ENCODE measurements at places on chromosomes 4 and X.

DNA sequence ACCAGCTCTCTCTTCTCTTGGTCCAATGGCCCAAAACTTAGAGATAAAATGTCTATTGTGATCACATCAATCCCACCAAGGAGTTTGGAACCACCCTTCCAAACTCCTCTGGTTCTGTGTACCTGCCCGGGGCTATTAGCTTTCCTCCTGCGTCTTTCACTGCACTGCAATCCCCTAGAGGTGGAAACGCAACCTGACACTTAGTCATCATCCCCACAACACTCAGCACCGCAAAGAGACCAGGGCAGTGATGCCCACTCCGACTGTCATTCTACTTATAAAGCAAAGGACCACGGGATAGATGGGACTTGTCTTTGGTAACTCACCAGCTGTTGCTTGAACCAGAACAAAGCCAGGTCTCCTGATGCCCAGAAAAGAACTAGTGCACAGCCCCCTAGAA is 22.0 kb downstream of the AFAP1 start:
- no peak for DNase-seq

DNA sequence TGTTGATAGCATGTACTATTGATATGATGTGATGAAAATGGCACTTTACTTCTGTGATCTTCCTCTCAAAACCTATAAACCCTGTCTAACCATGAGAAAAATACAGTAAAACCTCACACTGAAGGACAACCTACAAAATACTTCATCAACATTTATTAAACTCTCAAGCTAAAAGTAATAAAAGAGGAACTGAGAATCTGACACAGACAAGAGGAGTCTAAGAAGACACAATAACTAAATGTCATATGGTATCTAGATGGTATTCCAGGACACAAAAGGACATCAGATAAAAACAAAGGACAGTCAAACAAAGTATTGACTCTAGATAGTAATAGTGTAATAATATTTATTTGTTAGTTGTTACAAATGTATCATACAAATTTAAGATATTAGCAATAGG is 655.3 kb downstream of the SH3BGRL start:
- DNase-seq = no peak

DNA sequence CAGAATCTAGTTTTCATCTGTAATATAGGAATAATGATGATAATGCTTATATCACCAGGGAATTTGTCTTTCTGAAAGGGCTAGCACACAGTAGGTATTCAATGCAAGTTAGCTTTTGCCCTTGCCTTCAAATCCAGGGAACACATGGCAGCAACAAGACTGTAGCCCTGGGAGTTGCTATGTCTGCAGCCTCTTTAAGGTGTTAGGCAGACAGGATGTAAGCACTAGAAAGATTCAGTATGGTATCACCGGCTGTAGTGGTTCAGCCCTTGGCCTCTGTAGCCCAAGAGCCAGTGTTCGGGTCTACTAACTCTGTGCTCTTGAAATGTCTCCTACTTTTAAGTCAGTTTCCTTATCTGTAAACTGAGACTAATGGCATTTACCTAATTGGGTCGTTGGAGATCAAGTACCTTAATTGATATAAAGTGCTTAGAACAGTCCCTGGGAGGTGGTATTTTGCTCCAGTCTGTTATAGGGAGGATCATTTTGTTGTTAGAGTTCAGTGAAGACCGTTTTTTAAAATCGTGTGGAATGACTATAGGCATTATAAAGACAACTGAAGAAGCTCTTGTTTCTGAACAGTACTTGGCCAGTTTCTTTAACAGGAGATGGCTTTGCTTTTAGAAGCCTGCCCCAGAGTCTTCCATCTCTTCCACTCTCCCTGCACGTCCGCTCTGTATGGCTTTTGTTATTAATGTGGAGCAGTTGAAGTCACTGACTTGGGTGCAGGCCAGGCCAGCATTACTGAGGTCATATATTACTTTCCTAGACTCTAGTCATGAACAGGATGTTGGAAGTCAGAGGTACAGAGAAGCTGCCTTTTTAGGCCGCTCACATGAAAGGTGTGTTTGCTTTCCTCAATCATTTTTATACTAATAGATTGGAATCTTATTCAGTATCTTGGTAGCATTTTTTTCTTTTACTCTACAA is 44.8 kb downstream of the GAB1 start:
- peak; percentile 87 for DNase-seq

- no peak for DNase-seq
These were observed 1067.5 kb downstream of the PCDH7 start for GRCh38 chr4:31787701-31788100.

- DNase-seq = peak; percentile 83
These were observed 31.1 kb downstream of the ACOX3 start for GRCh38 chr4:8409264-8410065.

DNA sequence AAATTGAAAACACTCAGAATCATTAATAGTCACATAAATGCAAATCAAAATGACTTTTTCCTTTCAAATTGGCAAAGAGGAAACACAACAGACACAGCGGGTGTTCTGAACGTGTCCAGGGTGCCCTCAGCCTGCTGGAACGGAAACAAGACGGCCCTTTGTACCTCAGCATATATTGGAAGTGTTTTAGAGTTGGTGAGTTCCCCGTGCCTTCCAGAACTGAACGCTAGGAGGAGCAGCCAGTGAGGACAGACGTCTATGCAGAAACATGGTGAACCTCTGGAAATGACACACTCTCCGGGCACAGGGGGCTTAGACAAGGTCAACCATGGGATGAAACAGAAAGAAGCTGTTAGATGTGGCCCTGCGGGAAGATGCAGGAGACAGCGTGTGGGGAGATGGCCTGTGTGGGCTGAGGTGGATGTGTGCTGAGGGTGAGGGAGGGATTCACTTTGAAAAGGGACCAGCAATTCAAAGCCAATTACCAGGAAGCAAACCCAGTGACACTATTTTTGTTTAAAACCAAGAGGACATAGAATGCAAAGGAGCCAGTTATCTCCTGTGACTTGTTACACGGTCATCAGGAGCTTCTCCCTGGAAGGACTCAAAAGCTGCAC is 40.4 kb downstream of the RNF212 start:
- no peak for DNase-seq

DNA sequence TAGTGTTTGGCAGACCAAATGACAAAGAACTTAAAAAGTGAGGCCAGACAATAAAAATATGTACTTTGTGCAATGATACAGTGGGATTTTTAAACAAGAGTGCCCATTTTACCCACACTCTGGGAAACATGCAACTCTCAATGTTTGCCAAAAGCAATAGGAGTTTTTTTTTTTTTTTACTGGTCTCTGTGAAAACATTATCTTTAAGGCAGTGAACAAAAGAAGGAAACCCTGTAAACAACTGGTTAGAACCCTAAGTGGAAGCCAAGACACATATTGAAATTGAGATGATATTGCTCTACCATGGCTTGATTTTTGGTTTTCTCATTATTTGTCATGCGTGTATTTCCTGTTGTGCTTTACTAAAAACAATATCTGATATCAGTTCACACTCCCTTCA is 67.2 kb upstream of the PPP3CA start:
- DNase-seq = no peak

GRCh38 chr4:107497054-107497453 is 223.0 kb downstream of the PAPSS1 start:
- no peak for DNase-seq

DNA sequence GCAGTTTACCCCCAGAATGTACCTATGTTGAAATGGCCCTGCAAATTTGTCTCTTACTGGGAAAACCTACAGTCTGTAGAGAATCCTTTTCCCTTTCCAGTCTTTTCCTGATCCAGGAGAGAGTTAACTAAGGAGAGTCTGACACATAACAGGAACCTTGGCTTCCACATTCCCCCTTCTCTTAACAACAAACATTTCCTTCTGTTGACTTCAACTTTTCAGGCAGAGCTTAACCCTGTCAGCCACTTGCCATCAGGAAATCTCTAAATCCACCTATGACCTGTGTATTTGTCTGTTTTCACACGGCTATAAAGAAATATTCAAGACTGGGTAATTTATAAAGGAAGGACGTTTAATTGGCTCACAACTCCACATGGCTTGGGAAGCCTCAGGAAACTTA is 45.6 kb upstream of the GPR78 start:
- no peak for DNase-seq

DNA sequence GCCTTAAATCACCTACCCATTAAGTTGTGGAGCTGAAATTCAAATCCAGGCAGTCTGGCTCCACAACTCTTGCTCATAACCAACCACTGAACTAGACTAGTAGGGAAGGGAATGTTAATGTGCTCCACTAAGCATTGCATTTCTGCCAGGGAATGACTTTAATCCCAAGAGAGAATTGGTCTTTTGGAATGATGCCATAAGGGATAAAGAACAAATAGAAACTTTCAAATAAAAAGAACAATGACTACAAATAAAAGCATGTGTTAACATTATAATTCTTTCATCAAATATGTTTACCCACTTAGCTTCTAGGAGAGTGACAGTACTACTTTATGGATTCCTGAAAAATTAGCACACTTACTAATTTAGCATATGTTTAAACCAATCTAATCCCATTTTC is 905.9 kb downstream of the CENPC start:
- no peak for DNase-seq

DNA sequence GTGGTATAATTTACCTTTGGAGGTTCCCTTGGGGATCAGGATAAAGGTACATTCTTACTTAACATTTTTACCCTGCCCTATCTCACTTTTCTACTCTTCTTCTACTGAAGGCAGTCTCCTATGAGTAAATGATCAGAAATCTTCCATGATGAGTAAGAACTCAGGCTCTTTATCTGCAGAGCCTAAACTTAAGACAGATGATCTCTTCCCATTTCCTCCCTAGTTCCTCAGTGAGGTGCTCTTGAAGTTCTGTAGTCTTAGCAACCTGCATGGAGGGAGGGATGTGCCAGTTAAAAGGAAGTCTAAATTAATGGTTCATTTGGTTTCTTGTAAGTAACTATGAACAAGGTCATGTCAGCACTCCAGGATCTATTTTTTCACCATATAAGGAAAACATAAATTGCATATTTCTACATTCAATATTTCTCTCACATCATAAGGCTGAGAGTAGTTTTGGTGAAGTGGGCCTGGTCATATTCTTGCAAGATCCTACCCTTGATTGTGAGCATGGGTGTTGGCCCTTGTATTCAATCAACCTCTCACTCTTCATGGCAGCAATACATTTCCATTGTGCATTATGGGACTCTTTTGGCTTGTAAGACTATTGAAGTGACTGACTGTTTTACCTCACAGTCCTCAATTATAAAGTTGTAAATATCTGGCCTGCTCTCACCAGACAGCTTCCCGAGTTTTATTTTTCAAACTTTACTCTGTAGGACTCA is 295.5 kb downstream of the SLC7A11 start:
- no peak for DNase-seq

- no peak for DNase-seq
These were observed 633.0 kb upstream of the FAM241A start for GRCh38 chr4:111512081-111512783.

- DNase-seq = no peak
These were observed 64.8 kb downstream of the KIF4A start for GRCh38 chrX:70354716-70355115.

- no peak for DNase-seq
These were observed 1499.3 kb downstream of the PCDH7 start for GRCh38 chr4:32219306-32220075.

DNA sequence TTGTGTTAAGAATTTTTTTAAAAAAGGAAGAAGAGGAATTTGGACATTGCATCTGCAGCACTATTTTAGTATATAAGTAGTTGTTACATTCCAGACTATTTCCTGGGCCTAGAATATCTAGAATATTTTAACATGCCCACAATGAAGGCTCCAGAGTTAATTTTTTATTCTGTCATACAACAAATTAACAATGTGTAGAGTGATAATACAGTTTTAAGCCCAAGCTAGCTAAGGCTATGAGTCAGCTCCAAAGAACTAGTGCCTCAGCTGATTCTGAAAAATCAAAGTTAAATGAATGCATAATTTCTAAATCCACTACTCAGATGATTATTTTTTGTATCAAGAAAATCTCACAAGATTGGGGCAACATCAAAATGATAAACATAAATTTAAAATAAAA is 231.4 kb downstream of the PRDM5 start:
- no peak for DNase-seq

DNA sequence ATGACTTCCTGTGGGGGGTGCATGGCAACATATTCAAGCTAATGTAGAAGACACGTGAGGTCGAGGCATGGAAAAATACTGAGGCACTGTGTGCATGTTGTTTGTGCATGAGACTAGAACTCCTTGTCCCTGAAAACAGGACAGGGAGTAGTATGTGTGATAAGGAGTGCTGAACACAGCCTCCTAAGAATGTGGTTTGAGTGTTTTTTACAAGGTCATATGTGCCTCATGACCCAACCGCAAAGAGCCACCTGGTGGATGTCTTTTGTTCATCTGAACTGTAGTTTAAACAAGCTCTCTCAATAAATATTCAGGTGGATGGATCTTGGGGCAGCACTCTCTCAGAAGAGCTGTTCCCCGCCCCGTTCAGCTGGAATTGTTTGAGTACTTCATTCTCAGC is 226.6 kb downstream of the NLGN4X start:
- no peak for DNase-seq

- no peak for DNase-seq
These were observed 42.7 kb upstream of the CLNK start for GRCh38 chr4:10727140-10727880.

- DNase-seq = no peak
These were observed 132.3 kb upstream of the VCX3A start for GRCh38 chrX:6667048-6667768.

DNA sequence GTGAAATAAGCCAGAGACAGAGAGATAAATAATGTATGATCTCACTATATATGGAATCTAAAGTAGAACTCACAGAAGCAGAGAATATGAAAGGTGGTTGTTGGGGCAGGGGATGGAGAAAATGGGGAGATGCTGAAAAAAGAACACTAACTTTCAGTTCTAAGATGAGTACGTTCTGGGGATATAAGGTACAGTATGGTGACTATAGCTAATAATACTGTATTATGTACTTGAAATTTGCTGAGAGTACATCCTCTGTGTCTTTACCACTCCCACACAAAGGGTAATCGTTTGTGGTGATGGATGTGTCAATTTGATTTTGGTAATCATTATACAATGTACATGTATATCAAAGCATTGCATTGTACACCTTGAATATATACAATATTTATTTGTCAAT is 6.6 kb downstream of the FBXL5 start:
- no peak for DNase-seq

- DNase-seq = no peak
These were observed 17.0 kb downstream of the ELF4 start for GRCh38 chrX:130093271-130093670.

GRCh38 chrX:48772602-48773001 is 11.1 kb downstream of the GLOD5 start:
- no peak for DNase-seq

DNA sequence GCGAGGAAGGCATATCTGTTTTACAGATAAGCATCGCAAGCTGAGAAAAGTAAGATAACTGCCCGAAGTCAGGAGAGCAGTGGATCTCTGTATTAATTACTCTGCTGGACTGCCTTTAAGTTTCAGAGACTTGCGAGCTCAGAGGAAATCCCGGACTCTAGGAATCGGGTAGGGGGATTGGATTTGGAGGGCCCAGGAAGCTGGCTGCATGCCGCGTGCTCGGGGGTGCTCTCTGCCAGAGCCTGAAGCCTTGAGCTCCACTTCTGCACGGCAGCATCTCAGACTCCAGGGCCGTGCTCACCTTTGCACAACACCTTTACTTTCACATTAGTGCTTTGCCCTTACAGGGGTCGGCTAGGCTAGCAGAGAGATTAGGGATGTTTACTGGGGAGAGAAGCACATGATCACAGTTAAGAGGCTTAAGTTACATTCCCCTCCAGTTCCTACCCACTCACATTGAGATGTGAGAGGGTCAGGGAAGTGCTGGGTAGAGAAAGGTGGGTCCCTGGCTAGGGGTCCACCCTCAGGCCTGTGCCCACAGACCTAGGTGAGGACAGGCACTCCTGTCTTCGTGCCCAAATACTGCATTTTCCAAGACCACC is 57.0 kb downstream of the TRIML1 start:
- peak; percentile 45 for DNase-seq

Measured in left hindlimb (tissue), 1 donor.